ENCODE measurements at places on chromosomes 12 and 14. TPM values are rescaled to one million over a fixed set of nuclear protein-coding genes. Genes with fewer than 3 reads are reported as not detected.

GRCh38 chr14:70888681-70889175 is 18.5 kb upstream of the PCNX1 start:
- H3K4me3 ChIP-seq = no peak overlapping the region
- DNase-seq = no peak
- no peaks in the 10 kb centered on the region for H3K4me1 ChIP-seq

DNA sequence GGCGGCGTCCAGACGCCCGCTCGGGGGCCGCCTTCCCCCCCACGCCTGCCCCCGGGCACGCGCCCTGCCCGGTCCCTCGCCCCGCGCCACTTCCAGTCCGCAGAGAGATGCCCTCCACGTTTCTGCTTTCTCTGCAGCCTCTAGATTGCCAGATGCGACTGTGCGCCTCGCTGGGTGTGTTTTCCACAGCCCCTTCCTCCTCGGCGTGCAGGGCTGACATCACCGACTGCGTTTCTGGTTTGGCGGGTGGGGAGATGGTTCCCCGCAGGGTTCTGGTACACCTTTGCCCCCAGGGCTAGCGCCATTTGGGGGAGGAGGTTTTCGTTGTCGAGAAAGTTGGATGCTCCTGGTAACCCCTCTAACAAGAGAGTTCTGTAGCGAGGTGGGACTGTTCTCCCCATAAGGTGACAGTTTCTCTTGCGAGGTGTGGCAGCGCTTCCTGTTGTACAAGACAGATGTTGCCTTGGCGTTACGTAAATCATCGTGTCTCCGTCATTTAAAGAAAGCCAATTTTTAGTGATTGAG is 1.5 kb downstream of the CALM1 start:
- peak overlapping the region; percentile 86 for H3K4me3 ChIP-seq
- no peaks in the 10 kb centered on the region for H3K27me3 ChIP-seq
- H3K36me3 ChIP-seq = peaks cover 20% of the 10 kb centered on the region
- no peak overlapping the region for H3K27ac ChIP-seq
- H3K4me1 ChIP-seq = peaks cover 16% of the 10 kb centered on the region

DNA sequence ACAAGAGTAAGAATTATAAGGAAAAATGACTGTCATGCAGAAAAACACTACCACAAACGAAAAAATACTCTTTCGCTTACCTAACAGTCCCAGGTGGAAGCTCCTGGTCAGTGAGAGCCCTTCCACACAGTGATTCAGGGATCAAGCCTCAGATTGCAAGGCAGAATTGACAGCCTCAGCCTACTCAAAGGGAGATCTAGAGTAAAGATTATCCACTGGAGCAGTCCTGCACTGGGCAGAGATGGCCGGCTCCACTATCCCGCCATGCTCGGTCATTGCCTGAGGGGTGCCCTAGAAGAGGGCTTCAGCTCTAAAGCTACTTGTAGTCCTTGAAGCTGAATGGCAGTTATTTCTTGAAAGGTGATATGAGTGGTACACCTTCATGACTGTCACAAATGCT is 174.7 kb downstream of the TTC8 start:
- DNase-seq = no peak
- H3K4me3 ChIP-seq = no peak overlapping the region
- no peak overlapping the region for H3K27ac ChIP-seq
- no peaks in the 10 kb centered on the region for H3K36me3 ChIP-seq
- no peaks in the 10 kb centered on the region for H3K27me3 ChIP-seq

GRCh38 chr14:77265561-77266335 is 5.3 kb downstream of the NGB start:
- no peak for DNase-seq
- no peaks in the 10 kb centered on the region for H3K4me1 ChIP-seq
- peaks cover 87% of the 10 kb centered on the region for H3K27me3 ChIP-seq
- no peak overlapping the region for H3K27ac ChIP-seq
- no peaks in the 10 kb centered on the region for H3K36me3 ChIP-seq

GRCh38 chr12:48936379-48936979 is 11.2 kb upstream of the FKBP11 start:
- H3K27me3 ChIP-seq = no peaks in the 10 kb centered on the region
- peaks cover 52% of the 10 kb centered on the region for H3K36me3 ChIP-seq
- no peak overlapping the region for H3K27ac ChIP-seq
- no peaks in the 10 kb centered on the region for H3K4me1 ChIP-seq
- H3K4me3 ChIP-seq = no peak overlapping the region

ACVRL1 gene
- total RNA-seq = not detected
